Stomach (tissue), 19 donors: ENCODE measurements at places on chromosomes 4 and X.

DNA sequence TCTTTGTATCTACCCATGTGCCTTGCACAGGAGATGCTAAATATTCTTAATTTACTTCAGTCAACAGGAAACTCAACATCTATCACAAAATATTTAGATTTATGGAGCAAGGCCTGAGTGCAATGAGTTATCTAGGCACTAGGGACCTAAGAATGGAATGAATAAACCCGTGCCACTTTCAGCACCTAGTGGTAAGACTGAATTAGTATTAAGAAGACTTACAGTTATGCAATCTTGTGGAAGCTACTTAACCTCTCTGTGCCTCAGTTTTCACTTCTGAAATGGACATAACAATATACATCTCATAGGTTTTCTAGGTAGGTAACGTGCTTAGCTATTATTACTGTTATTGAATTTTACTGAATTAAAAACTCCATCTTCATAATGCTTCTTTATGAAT lies 144.6 kb upstream of the MAP3K15 start:
- no peak for DNase-seq

- DNase-seq, result no peak
Observed at GRCh38 chr4:68615699-68616422, 39.7 kb upstream of the UGT2B17 start.

GRCh38 chrX:17654116-17654515 lies 83.2 kb upstream of the SCML1 start:
- DNase-seq, result no peak

DNA sequence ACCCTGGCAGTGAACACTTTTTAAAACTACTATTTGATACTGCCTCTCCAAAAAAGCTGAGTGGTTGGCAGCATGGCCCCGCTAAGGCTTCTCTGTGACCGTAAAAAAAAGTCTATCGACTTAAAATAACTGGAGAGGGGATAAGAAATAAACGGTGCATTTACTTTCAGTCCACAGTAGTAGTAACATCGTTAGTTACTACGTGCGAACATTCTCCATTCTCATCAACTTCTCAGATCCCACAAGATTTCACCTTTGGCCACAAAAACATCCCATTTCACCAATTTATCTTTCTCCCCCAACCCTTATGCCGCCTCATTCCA lies 524 bp upstream of the EXOSC9 start:
- DNase-seq, result no peak

DNA sequence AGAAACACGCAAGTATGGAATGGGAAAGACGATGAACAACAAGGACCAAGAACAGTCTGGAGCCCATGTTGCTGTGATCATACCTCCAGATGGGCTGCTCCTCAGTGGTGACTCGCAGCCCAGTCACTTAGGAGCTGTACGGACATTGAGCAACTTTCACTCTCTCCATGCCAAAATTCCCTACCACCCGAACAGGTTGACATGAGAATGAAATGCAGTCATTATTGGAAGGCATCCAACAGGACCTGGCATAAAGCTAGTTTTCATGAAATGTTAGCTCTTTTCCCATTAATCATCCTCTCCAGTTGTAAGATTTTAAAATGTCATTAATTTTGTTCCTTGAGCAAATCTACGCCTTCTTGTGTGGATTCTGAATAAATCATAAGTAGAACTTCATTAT lies 82.7 kb upstream of the GPM6B start:
- peak; percentile 68 for DNase-seq

DNA sequence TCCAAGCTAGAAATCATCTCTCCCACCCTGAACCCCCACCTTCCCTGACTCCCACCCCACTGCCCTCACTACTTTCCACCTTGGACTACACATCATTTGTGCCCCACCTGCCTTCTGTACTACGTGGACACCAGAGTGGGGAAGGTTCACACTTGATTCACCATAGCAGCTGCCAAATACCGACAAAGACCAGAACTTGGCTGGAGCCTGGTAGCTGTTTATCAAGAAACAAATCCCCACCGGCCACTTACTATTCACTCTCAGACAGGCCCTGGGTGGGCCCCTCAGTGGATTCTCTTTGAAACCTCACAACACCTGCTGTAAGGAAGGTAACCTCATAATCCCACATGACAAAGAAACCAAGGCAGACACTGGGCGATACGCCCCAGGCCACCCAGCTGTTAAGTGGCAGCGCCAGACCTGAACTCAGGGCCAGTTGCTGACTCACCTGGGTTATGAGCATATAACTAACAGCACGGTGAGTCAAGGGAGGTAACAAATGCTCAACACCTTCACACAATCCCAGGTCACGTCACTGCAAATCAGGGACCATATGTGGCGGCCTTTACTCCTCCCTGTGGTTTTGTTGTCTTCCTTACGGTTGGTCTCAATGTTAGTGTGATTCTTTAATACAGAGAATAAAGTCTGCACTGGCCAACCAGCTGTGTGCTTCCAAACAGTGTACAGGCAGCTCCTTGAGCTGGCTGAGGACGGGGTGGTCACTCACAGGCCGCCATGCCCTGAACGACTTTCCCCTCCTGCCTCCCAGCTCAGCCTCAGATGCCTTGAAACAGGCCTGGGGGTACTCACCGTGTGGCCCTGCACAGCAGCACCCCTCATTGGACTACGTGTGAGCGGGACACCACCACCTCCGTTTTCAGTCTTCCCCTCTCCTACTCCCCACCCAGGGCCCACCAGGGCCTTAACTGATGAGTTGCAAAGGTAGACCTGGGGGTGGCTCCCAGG lies 7.5 kb downstream of the WDR1 start:
- no peak for DNase-seq

DNA sequence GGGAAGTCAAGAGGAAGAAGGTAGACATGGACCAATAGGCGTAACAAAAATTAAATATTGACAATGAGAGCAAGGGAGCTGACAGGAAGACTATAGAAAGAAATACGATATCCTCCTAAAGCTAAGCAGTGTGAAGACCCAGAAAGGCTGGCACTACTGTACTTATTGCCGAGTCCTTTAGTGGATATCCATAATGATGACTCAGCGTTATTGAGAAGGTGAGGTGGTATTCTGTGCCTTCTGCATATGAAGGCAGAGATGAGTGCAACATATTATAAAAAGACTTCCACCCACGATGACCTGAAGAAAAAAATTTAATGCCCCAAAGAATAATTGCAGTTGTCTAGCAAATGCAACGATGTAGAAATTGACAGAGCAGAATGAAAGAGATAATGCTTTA lies 13.0 kb upstream of the MCF2 start:
- no peak for DNase-seq

DNA sequence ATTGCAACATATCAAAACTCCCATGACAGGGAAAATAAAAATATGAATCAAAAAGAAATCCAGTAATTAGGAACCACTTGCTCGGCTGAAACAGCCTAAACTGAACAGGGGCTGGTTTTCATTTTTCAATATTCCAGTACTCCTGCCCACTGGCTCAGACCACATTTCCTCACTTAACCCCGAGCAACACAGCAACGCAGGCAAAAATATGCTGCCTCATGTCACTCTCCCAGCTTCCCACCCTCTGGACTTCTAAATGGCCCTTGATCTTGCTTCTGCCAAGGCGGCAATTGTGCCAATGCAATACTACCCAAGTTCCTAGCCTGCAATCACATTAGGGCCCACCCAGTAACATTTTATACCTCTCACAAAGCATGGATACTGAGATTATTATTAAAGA lies 30.6 kb downstream of the USP46 start:
- DNase-seq, result no peak

GRCh38 chr4:22906045-22906444 lies 213.3 kb downstream of the GBA3 start:
- DNase-seq, result peak; percentile 13

- DNase-seq, result no peak
Observed at GRCh38 chr4:110988722-110989121, 365.8 kb upstream of the PITX2 start.

DNA sequence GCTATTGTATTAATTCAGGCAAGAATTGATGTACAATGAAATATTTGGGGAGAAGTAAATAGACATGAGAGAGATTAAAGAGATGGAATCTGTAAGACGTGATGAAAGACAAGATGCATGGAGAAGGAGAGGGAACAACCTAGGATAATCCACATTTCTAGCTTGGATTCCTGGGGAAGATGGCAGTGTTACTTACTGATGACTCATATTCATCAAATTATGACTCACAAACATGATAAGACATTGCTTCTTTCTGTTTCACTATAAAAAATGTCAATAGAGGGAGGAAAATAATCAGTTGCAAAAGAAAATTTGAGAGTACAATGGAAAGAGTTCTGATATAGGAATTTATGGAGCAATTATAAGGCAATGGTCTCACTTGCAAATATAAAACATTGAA lies 104.1 kb upstream of the BMP3 start:
- no peak for DNase-seq

DNA sequence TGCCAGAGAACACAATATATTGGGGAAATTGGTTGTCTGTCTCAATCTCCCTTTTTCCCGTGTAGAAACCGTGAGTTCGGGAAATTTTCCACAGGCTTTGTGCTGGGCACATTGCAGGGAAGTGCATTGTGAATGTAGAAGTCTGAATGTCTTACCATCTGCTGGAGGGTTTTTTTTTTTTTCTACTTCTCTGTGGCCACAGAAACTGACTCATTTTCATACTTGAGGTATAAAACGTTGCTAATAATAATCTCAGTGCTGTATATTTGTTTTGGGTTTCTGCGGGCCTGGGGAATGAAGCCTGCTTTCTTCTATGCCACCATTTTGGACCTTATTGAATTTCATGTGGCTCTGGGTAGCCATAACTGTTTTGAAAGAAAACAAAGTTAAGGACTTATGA lies 1001.2 kb downstream of the STIM2 start:
- no peak for DNase-seq

- peak; percentile 99 for DNase-seq
Observed at GRCh38 chr4:82284858-82285805, 88.7 kb downstream of the HNRNPD start.

DNA sequence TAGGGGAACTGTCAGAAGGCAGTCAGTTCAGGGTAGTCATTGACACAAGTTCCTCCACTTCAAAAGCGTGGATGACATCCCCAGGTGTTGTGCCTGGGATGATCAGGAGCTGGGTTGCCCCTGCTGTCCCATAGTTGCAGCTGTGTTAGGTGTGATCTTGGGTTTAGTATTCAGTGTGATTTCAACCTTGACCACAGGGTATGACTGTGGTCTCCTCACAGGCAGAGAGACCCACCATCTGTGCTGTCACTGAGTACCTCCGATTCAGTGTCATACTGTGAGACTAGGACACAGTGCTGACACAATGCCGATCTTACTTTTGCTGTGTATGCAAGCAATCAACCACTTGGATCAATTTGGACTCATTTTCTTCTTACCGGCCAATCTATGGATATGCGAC lies 25.2 kb downstream of the FOXR2 start:
- DNase-seq, result no peak

GRCh38 chrX:111283446-111283845 lies 13.2 kb upstream of the CAPN6 start:
- no peak for DNase-seq

DNA sequence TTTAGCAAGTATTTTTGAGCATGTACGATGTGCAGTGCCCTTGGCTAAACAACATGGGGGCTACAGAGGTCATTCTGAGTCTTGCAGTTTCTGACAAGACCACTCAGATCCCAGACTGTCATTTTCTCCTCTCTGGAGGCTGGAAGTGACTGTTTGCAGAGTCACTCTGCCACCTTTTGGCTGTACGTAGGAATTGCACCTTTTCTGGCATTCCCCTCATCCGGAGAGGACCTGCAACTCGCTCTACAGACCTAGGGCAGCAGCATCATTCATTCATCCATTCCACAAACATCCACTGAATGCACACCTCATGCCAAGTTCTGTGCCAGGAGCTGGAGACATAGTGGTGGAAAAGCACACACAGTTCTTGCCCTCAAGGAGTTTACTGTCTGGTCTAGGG lies 160.4 kb upstream of the GPR101 start:
- peak; percentile 27 for DNase-seq

DNA sequence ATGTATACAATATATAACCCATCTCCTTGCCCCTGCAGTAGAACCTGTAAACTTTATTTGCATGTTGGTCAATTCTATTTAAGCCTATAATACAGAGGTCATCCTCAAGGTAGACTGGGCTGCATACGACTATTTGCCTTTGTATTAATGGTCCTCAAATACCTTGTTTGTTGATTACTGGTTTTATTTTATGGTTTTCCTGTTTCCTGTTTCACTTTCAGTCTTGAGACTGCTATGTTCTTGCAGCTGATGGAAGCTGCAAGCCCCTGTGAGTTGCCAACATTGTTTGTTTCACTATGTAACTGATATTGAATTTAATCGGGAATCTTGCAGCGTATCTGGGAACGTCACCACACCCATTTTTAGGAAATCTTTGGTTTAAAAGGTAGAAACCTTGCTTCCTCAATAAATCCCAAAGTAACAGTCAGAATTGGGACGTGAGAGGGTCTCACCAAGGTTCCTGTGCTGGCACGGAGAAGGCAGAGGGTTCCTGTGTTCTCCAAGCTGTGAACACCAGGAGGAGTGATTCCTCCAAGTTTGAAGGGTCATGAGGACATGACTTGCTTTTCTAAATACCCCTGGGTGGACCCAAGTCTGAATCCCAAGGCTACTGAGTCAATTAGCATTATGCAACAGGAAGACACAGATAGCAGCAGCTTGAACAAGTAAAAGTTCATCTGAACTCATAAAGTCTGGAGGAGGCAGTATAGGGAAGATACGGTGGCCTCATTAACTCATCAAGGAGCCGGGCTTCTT lies 110.6 kb upstream of the PNPLA4 start:
- DNase-seq, result no peak

GRCh38 chr4:48024522-48024921 lies 8.0 kb downstream of the NIPAL1 start:
- no peak for DNase-seq

DNA sequence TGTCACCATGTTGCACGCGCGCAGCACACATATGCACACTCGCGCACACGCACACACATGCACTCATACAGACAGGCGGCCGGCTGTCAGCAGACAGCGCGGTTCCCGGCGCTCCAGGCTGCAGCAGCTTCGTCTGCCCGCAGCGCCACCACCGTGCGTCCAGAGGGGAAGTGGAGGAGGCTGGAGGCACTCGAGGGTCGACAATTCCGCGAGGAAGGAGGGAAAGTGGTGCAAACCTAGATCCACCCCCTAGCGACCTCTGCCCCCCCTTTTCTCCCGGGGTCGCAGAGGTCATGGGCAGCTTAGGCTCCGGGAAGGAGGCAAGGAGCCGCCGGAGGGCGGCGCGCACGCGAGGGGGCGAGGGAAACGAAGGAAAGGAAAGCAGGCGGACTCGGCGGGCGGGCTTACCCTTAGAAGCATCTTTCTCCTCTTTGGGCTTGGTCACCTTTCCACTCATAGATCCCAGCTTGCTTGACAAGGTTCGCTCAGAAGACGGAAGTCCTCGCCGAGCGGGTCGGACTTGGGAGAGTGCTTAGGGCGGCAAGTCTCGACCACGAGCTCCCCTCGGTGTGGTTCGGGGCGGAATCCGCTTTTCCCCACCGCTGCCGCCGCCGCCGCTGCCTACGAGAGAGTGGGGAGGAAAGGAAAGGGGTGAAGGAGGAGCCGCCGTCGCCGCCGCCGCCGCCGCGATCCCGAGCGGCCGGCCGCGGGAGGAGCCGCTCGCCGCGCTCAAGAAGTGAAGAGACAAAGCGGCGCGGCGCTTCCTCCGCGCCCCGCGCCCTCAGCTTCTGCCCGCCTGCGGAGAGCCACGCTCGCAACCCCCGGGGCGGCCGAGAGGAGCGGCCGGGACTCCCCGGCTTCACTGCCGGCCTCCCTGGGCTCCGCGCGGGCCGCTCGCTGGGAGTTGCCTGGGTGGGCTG lies 326.6 kb upstream of the F9 start:
- DNase-seq, result peak; percentile 36
